8988T (cell line): ENCODE measurements at places on chromosomes 1 and 21.

DNA sequence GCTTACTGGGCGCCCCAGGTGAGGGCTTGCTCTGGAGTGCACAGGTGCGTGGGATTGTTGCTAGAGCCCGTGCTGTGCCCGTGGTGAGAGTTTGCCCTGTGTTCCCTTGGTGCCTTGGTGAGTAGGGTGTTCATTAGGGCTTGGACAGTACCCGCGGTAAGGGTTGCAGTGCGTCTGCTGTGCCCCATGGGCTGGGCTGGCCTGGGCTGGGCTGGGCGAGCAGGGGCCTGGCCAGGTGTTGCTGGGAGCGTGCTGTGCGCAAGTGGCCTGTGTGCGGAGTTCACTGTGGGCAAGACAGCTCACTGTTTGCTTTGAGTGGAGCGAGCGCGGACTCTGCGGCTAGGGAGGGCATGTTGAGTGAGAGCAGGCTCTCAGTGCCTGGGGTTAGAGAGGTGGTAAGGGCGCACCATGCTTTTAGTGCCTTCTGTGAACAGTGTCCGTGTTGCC lies 725 bp downstream of the CR1L start:
- no peak for DNase-seq

DNA sequence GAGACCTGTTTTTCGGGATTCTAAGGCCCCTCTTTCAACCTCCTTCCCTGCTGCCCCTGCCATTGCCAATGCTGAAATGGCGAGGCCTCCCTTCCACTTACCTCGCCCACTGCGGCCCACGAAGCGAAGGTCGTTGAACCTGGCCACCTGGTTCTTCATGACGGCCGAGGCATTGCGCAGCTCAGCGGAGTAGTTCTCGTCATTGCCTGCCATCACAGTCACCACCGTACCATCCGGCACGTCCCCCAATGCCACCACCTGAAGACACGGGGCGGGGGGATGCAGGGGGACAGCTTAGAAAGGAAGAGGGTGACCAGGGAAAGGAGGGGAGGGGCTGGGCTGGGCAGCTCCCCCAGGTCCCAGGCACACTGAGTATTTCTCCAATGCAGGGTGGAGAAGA lies 2.6 kb downstream of the RUNX3 start:
- DNase-seq: no peak

DNA sequence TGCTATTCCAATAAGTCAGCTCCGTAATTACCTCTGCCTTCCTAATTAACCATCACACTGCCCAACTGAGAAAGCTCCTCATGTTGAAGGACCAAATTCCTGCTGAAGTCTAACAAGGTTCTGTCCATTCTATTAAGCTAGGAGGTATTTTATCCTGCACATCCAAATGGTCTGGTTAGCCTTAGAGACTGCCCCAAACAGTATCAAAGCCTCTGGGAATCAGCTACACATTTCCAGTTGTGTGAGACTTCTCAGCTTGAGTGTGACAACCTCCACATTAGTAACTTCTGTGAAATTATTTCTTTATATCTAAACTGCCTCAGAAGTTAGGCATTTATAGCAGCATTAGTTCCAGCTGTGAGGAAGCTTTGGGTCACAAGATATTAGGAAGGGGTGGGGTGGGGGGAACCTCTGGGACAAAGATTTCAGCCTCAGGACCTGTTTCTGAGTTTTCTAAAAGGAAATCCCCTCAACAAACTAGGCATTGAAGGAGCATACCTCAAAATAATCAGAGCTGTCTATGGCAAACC lies 150.5 kb upstream of the DUSP10 start:
- no peak for DNase-seq

DNA sequence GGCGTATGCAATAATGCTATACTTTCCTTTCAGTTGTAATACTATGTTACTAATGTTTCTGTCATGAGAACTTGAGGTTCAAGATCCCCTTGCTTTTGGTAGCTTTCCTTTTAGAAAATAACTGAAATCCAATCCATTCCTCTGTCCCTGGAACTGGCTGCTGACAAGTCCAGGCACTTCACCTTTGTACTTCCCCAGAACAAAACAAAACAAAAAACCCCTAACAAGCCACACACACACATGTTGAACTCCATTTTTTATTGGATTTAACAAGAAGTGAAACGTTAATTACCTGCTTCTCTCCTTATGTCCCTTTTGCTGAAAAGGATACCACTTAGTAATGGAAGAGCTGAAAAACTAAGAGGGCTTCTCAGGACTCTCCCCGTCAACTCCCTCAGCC lies 26.1 kb upstream of the SDC3 start:
- no peak for DNase-seq

DNA sequence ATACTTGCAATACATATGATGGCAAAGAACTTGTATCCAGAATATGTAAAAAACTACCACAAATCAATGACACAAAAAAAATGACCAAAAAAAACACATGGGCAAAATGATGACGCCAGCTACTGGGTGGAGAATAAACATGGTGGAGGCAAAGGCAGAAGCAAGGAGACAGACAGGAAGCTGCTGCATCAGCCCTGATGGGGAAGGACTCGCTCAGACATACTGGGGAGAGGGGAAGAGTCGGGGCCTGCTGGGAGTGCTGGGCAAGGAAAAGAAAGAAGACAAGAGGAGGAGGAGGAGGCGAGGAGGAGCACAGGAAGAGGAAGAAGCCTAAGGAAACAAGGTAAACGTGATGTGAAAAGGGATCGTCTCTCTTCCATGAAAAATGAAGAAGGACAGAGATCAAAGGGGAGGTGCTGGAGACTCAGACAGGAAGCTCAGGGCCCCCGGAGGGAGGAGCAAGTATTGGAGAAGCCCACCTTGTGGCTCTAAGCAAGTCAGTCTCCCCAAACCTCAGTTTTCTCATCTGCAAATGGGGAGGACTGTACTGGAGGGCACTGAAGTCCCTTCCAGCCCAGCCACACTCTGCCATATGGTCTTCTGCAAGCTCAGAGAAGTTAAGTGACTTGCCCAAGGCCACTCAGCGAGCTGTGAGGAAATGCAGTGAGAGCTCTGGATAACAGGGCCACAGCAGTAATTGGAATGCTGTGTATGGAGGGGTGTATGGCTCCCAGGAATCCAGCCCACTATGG lies 24.2 kb downstream of the OLFML2B start:
- DNase-seq: no peak

GRCh38 chr1:17134034-17134433 lies 14.8 kb upstream of the PADI2 start:
- no peak for DNase-seq

- DNase-seq: no peak
These were observed 21.7 kb upstream of the BTG2 start for GRCh38 chr1:203283597-203283996.
